ENCODE measurements at places on chromosomes 7 and 10. TPM values are rescaled to one million over a fixed set of nuclear protein-coding genes. Genes with fewer than 3 reads are reported as not detected.
A peak's percentile ranks its signal among the peaks of the same experiment; 100 is the strongest.

The ARHGEF35 gene
- total RNA-seq: 10.3 TPM

DNA sequence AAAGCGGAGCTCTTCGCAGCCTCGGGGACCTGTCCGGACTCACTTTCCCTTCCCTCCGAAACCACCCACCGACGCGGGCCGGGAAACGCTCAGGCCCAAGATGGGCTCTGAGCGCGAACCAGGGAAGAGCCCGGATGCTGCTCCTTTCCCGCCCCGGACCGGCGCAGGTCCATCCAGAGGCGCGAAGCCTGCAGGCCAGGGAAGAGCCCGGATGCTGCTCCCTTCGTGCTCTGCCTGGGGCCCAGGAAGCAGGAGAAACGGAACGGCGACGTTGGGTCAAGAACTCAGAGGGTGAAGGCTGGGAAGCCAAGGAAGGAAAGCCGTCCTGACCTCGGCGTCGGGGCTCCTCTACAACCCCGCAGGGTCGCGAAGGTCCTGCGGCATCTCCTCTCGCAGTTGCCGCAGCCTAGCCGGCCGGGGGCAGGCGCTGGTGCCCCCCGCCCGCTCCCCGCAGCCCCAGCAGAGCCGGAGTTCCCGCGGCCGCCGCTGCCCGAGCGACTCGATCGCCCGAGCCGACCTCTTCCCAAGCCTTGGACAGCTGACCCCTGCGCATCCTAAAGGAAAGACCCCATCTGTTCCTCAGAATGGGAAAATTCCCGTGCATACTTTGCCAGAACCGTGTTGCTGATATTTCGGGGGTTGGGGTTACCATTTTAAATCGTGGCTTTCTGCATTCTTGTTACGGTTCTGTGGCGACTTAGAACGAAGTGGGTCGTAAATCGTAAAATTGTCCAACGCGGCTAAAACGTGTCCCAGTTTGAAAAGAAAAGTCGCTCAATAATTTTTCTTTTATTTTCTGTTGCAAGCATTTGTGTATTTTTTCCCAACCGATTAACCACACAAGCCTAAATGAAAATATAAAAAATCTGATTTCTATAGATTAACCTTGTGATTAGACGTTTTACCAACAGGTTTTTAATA lies 7.5 kb downstream of the HOXA1 start:
- DNase-seq: no peak
- peaks cover 54% of the 10 kb centered on the region for H3K27me3 ChIP-seq
- H3K4me3 ChIP-seq: peak overlapping the region; percentile 14
- H3K4me1 ChIP-seq: no peaks in the 10 kb centered on the region

The COL13A1 gene
- total RNA-seq: 9.2 TPM

The ZNF727 gene
- total RNA-seq: 5.4 TPM

DNA sequence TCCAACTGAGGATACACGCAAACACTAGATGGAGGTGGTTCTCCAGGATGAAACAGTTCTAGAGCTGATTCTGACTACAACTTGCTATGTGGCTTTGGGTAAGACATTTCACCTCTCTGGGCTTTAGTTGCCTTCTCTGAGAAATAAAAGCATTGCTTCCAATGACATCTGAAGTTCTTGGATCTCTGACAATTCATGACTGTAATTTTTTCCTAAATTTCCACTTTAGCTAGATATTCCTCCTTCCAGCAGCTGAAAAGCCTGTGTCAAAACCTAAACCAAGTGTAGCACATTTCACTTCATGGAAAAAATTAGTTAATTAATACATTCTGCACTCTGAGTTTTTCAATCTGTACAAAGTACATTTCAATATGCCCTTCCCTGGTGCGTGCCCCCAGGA lies 50.0 kb upstream of the ANK3 start:
- no peak for DNase-seq
- H3K4me1 ChIP-seq: no peaks in the 10 kb centered on the region
- H3K27ac ChIP-seq: no peak overlapping the region
- H3K4me3 ChIP-seq: no peak overlapping the region
- no peaks in the 10 kb centered on the region for H3K27me3 ChIP-seq

- no peak overlapping the region for H3K4me3 ChIP-seq
- no peak for DNase-seq
- H3K27me3 ChIP-seq: no peaks in the 10 kb centered on the region
Measured at GRCh38 chr7:19079066-19079465, 38.4 kb downstream of the TWIST1 start.

The TBX20 gene
- 0.65 TPM for total RNA-seq

- H3K4me3 ChIP-seq: no peak overlapping the region
- no peak for DNase-seq
- no peaks in the 10 kb centered on the region for H3K36me3 ChIP-seq
- no peak overlapping the region for H3K27ac ChIP-seq
- H3K4me1 ChIP-seq: peaks cover 8% of the 10 kb centered on the region
Measured at GRCh38 chr10:89255793-89256192, 4.2 kb upstream of the LIPA start.

DNA sequence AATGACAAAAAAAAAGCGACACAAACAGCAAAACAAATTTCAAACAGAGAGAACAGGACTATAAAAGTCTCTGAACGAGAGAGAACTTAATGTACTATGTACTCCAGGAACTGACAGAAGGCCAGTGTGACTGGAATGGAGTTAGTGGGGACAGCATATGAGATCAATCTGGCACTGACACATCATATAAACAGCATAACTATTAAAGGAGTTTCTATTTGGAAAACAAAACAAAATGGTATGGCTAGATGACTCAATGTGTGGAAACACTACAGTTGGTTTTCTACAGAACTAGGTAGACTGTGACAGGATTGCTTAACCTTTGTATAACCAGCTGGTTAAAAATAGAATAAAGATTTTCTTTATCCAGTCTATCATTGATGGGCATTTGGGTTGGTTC lies 232.9 kb upstream of the KAT6B start:
- H3K27ac ChIP-seq: peak overlapping the region; percentile 47
- DNase-seq: no peak
- H3K27me3 ChIP-seq: no peaks in the 10 kb centered on the region

- peaks cover 8% of the 10 kb centered on the region for H3K4me1 ChIP-seq
- no peak for DNase-seq
- peak overlapping the region; percentile 33 for H3K27ac ChIP-seq
- H3K4me3 ChIP-seq: no peak overlapping the region
- no peaks in the 10 kb centered on the region for H3K27me3 ChIP-seq
Measured at GRCh38 chr7:132351954-132352499, 224.2 kb downstream of the PLXNA4 start.

GRCh38 chr7:101596898-101597297 lies 32.2 kb downstream of the MYL10 start:
- H3K27me3 ChIP-seq: no peaks in the 10 kb centered on the region
- H3K27ac ChIP-seq: no peak overlapping the region
- H3K4me1 ChIP-seq: peaks cover 8% of the 10 kb centered on the region
- no peaks in the 10 kb centered on the region for H3K36me3 ChIP-seq
- DNase-seq: no peak

The MSANTD7 gene
- total RNA-seq: 8.0 TPM

GRCh38 chr7:92824901-92825480 lies 11.4 kb downstream of the CDK6 start:
- no peaks in the 10 kb centered on the region for H3K27me3 ChIP-seq
- H3K4me3 ChIP-seq: no peak overlapping the region
- no peak overlapping the region for H3K27ac ChIP-seq
- peaks cover 4% of the 10 kb centered on the region for H3K4me1 ChIP-seq
- H3K36me3 ChIP-seq: no peaks in the 10 kb centered on the region

The ICA1 gene
- total RNA-seq: 19.5 TPM

DNA sequence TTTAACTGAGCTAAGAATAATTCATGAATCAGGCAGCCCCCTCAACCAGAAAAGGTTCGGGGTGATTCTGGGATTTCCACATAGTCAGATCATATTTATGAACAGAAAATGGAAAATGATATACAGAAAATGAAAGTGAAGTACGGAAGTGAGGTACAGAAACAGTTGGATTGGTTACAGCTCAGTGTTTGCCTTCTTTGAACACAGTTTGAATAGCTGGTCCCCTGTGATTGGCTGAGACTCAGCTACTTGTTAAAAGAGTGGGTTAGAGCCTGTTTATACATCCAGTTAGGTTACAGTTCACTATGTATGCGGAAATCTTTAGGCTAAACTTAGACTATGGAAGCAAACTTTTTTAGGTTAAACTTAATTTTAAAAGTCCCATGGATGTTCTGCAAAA lies 511.7 kb downstream of the PLXDC2 start:
- H3K36me3 ChIP-seq: no peaks in the 10 kb centered on the region
- no peaks in the 10 kb centered on the region for H3K27me3 ChIP-seq
- no peak overlapping the region for H3K4me3 ChIP-seq
- DNase-seq: no peak

Data from lower lobe of right lung (tissue), 2 donors.